K562 (cell line): ENCODE measurements at places on chromosomes 1 and 21. TPM values are rescaled to one million over a fixed set of nuclear protein-coding genes. Genes with fewer than 3 reads are reported as not detected.
A peak's percentile ranks its signal among the peaks of the same experiment; 100 is the strongest.

- no peak overlapping the region for H3K4me3 ChIP-seq
- H3K36me3 ChIP-seq = peaks cover 50% of the 10 kb centered on the region
- no peaks in the 10 kb centered on the region for H3K27me3 ChIP-seq
- no peak overlapping the region for H3K27ac ChIP-seq
- DNase-seq = no peak
- H3K4me1 ChIP-seq = peaks cover 32% of the 10 kb centered on the region
Measured at GRCh38 chr1:206581571-206581981, 30.7 kb downstream of the EIF2D start.

GRCh38 chr1:57272150-57272549 is 151.7 kb downstream of the DAB1 start:
- no peaks in the 10 kb centered on the region for H3K36me3 ChIP-seq
- no peak overlapping the region for H3K27ac ChIP-seq
- no peak for DNase-seq
- H3K27me3 ChIP-seq = peaks cover 4% of the 10 kb centered on the region; the same call in 1 of the 3 replicates
- no peak overlapping the region for H3K4me3 ChIP-seq

The ATP6V1G3 gene
- not detected in 2 replicates for total RNA-seq

The CD1B gene
- not detected in 2 replicates for total RNA-seq

DNA sequence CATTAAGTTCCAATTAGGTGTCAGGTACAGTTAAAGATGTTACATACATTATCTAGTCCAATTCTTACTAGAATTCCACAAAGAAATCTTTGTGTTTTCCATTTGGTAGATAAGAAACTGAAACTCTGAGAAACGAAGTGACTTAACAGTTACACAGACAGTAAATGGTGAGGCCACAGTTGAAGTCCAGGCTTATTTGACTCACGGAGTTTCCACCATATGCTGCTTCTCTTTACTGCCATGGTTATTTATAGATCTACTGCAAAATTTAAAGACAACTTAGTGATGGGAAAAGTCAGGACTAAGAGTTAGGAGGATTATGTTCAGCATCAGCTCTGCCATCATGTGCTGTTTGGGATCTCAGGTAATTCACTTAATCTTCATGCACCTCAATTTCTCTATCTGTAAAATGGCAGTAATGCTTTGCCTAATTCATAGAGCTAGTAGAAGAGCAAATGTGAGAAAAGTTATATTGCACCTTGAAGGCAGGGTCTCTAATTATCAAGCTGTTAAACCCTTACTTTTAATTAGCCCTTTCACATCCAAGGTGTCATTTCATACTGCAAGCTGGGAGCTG is 26.2 kb upstream of the SAMSN1 start:
- no peak overlapping the region for H3K4me3 ChIP-seq
- H3K27ac ChIP-seq = no peak overlapping the region
- H3K36me3 ChIP-seq = no peaks in the 10 kb centered on the region

DNA sequence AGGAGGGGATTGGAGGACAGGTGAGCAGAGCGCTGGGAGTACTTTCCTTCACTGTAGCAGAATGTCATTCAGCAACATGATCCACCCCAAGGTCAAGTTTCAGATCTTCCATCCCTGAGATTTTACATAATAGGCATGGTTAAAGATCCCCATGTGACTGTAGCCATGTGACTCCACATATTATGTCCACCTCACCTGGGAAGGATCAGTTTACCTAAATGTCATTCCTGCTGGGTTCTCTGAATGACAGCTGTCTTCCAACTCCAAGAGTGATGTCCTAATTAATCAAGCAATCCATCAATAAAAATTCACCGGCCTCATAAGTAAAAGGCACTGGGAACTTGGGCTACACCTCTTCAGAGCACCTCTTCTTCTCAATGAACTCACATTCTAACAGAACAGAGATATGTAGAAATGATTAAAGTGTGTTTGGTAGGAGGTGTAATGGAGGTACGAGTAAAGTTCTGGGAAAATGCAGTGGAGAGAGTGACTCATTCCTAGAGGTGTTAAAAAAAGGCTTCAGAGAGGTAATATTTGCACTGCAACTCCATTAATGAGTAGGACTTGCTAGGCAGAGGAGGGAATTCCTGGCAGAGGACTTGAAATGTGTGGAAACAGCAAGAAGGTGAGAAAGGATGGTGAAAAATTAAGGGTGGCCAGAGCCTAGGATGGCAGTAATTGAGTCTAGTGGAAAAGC is 22.2 kb upstream of the MAPKAPK2 start:
- peaks cover 56% of the 10 kb centered on the region for H3K4me1 ChIP-seq
- no peaks in the 10 kb centered on the region for H3K27me3 ChIP-seq
- DNase-seq = no peak
- H3K36me3 ChIP-seq = no peaks in the 10 kb centered on the region

DNA sequence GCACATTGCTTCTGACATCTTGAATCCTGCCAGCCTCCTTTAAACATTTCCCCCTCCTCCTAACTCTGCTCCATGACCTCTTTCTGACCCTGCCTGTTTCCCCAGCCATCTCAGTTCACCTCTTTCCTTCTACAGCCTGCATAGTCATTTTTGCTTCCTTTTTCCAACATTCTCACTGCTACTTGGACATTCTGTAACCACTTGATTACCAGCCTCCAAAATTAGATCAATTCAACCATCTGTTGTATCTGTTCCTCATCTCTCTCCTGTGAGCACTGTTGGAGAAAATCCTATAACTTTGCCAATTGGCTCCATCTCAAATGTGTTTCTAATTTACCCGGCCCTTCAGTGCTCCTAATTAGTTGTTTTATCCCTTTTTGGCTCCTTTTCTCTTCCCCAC is 27.5 kb upstream of the GPR88 start:
- H3K4me1 ChIP-seq = no peaks in the 10 kb centered on the region; the same call in 1 of the 2 replicates
- no peak for DNase-seq
- no peak overlapping the region for H3K4me3 ChIP-seq

The TRAF5 gene
- 5.4 and 5.7 TPM in 2 replicates for total RNA-seq

- no peak overlapping the region for H3K27ac ChIP-seq
- H3K4me3 ChIP-seq = no peak overlapping the region
- no peaks in the 10 kb centered on the region for H3K27me3 ChIP-seq
- no peak for DNase-seq
- H3K36me3 ChIP-seq = no peaks in the 10 kb centered on the region
Measured at GRCh38 chr1:172167796-172168596, 252.5 kb upstream of the C1orf105 start.

The FCRL2 gene
- not detected in 2 replicates for total RNA-seq

DNA sequence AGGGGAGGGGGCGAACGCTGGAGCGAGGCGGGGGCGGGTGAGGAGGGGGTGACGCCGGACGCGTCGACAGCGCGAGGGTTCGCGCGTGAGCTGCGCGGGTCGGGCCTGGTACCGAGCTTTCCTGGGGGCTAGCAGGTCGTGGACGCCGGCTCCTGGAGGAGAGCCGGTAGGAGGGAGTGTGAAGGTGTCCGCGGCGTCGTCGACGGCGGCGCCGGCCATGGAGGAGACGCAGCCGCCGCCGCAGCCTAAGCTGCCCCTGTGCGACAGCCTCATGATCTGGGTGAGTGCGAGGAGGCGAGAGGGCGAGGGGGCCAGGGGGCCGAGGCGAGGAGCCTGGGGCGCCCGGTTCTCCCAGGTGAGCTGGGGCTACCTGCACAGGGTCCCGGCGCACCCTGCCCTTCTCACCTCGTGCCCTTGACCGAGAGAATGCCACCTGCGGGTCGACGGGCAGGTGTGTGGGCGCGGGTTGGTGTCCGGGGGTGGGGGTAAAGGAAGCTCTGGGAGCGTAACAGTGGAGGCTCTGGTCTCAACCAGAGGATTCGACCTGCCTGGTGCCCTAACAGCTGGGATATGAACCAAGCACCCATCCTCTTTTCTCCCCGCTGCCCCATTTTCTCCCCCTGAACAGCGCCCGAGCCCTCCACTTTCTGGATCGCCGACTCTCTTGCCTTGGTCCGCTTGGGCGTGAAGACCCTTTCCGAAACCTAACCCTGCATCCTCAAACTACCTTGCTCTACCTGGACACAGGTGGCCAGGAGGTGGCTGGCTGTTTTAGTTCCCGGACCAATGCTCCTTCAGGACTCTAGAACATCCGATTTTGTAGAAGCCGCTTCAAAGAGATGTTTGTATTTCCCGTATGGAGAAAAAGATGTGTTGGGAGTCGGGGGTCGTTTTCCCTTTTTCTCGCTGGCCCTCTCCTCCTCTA is at the start of gene HOOK1:
Gene HOOK1 (plus strand): TSS at position 49 of the 925 bp plus-strand sequence. CDS start 169 bp downstream, at position 218.
- H3K4me1 ChIP-seq = no peaks in the 10 kb centered on the region
- no peaks in the 10 kb centered on the region for H3K27me3 ChIP-seq
- no peak for DNase-seq
- H3K4me3 ChIP-seq = no peak within 1 kb of the TSS
- no peak within 1 kb of the TSS for H3K27ac ChIP-seq

GRCh38 chr1:147700042-147701006 is 30.0 kb upstream of the ACP6 start:
- no peak overlapping the region for H3K27ac ChIP-seq
- peaks cover 15% of the 10 kb centered on the region for H3K27me3 ChIP-seq
- no peaks in the 10 kb centered on the region for H3K36me3 ChIP-seq
- no peak overlapping the region for H3K4me3 ChIP-seq

The GBP6 gene
- not detected in 2 replicates for total RNA-seq

DNA sequence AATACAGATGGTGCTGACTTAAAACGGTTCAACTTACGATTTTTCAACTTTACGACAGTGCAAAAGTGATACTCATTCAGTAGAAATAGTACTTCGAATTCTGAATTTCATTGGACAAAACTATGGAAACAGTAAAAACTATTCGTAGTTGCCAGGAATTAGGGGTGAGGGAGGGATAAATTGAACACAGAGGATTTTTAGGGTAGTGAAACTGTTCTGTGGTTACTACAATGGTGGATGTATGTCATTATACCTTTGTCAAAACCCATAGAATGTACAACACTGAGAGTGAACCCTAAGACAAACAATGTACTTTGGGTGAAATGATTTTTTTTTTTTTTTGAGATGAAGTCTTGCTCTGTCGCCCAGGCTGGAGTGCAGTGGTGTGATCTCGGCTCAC is 7.5 kb downstream of the DDR2 start:
- no peaks in the 10 kb centered on the region for H3K4me1 ChIP-seq
- H3K4me3 ChIP-seq = no peak overlapping the region
- no peak overlapping the region for H3K27ac ChIP-seq
- H3K27me3 ChIP-seq = no peaks in the 10 kb centered on the region

The EPHA8 gene
- not detected in 2 replicates for total RNA-seq

- H3K4me3 ChIP-seq = no peak overlapping the region
- no peaks in the 10 kb centered on the region for H3K4me1 ChIP-seq
- no peaks in the 10 kb centered on the region for H3K27me3 ChIP-seq
- no peaks in the 10 kb centered on the region for H3K36me3 ChIP-seq
Measured at GRCh38 chr1:95517506-95517905, 283.5 kb downstream of the RWDD3 start.

DNA sequence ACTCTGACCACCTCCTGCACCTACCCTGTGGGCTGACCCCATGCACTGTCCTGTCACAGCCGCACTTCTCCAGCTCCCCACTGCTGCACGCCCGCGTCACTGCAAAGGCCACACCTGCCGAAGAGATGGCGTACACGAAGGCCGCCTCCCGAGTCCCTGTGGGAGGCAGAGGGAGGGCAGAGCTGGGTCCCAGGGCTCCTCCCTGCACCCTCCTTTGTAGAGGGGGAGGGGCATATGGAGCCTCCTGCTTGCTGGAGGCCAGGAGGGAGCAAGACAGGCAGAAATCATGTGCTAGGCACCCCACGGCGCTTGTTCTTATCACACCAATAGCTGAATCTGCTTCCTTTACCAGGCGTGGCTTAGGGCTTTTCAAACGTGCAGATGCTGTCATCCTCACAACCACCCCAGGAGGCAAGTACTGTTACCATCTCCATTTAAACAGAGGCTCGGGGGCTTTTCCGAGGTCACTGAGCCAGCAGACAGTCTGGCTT is 21.4 kb downstream of the WNT4 start:
- peak overlapping the region; percentile 38 for H3K27ac ChIP-seq
- H3K36me3 ChIP-seq = 0 out of 3 replicates have a peak, but pooled peaks cover 2% of the 10 kb centered on the region
- H3K4me1 ChIP-seq = peaks cover 44% of the 10 kb centered on the region
- no peak overlapping the region for H3K4me3 ChIP-seq
- peak; percentile 96 for DNase-seq

DNA sequence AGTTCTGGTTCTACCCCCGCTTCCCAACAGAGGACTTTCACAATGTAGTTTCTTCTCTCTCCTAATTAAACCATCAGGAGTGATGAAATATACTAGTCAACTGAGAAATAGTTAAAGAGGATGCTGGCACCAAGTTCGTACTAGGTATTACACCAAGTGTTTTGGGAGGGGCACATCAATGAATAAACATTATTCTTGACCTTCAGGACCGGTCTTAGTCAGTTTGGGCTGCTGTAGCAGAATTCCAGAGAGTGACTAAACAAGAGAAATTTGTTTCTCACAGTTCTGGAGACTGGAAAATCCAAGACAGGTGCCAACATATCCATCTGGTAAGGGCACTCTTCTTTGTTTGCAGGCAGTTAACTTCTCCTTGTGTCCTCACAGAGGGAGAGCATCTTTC is 103.8 kb downstream of the SPATA17 start:
- H3K4me3 ChIP-seq = no peak overlapping the region
- no peak overlapping the region for H3K27ac ChIP-seq
- H3K4me1 ChIP-seq = no peaks in the 10 kb centered on the region
- no peak for DNase-seq
- no peaks in the 10 kb centered on the region for H3K36me3 ChIP-seq

DNA sequence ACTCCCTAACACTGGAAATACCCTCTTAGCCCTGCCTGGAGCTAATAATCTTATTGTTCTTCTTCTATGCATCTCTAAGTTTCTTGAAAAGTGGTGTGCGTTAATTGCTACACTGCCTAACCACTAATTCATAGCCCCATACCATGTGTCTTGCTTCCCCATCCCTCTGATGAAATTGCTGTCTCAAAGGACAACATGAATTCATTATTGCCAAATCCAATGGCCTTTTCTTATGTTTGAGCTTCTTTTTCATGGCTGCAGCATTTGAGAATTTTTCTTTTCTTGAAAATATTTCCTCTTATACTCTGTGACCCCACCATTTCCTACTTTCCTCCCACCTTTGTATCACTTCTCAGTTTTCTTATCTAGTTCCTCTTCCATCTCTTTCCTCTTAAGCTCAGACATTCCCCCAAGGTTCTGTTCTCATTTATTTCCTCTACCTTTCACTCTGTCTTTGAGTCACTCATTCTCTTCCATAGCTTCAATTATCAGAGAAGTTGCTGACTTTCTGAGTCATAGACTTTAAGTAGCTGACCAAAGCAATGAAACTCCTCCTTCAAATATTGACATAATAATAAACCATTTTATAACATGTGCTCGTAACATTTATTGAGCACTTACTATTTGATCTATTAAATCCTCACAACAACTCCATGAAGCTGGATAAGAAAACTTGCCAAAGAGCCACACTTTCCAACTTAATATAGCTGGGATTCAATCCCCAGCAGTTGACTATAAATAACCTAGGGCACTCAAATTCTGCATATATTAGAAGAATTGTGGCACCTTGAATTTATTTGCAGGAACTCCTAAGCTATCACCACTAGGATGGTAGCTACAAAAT is 35.5 kb upstream of the ATP6V1G3 start:
- no peaks in the 10 kb centered on the region for H3K36me3 ChIP-seq
- DNase-seq = no peak
- no peak overlapping the region for H3K27ac ChIP-seq
- no peak overlapping the region for H3K4me3 ChIP-seq
- H3K27me3 ChIP-seq = no peaks in the 10 kb centered on the region
- no peaks in the 10 kb centered on the region for H3K4me1 ChIP-seq

- no peaks in the 10 kb centered on the region for H3K27me3 ChIP-seq
- peak overlapping the region; percentile 49 for H3K27ac ChIP-seq
- H3K4me1 ChIP-seq = peaks cover 35% of the 10 kb centered on the region
- H3K4me3 ChIP-seq = no peak overlapping the region; the same call in 1 of the 2 replicates
Measured at GRCh38 chr21:42404539-42404938, 837 bp downstream of the UBASH3A start.
